GM12892 (cell line): ENCODE measurements at places on chromosomes 1 and 21.

GRCh38 chr1:87370544-87370943 is 41.9 kb downstream of the LMO4 start:
- DNase-seq, result no peak

DNA sequence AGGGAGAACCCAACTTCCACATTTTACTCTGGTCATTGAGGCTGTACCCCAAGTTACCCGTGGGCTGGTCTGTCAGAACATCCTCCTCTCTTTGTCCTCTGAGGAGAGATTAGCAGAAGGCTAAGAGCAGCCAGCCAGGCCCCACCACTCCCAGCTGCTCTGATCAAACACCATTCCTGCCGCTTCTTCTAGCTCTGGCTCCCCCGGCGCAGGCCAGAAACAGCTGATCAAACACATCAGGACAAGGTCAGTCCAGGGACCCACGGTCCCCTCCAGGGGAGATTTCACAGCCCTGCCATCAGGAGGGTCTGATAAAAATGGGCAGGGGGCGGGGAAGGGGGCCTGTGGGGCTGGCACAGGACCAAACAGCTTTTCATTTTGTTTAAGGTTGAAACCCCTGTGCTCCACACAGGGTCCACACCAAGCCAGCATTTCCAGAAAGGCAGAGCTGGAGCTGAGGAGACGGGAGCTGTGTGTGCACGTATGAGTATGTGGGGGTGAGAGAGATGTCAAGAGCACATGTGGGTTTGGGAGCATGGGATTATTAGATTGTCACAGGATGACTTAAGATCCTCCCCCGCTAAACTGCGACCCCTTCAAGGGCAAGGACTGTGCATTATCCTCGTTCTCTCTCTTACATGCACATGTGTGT is 29.9 kb upstream of the EPHA8 start:
- no peak for DNase-seq

- no peak for DNase-seq
Measured at GRCh38 chr1:60655679-60656355, 426.5 kb upstream of the NFIA start.

GRCh38 chr1:183962903-183963302 is 74.6 kb downstream of the COLGALT2 start:
- no peak for DNase-seq

GRCh38 chr1:222734740-222735139 is 2.3 kb upstream of the FAM177B start:
- no peak for DNase-seq

DNA sequence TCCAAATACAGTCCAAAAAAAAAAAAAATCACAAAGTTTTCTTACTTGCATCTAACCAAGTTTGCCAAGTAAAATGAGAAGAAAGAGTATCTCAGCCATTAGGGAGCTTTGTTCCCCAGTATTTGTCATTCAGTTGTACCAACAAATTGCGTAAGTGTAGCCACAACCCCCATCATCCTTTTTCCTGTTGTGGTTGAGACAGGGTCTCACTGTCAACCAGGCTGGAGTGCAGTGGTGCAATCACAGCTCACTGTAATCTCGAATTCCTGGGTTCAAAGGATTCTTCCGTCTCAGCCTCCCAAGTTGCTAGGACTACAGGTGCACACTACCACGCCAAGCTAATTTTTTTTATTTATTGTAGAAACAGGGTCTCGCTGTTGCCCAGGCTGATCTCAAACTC is 9.5 kb downstream of the STX6 start:
- no peak for DNase-seq

- no peak for DNase-seq
Measured at GRCh38 chr21:43193651-43194302, 25.0 kb downstream of the CRYAA start.

GRCh38 chr1:59685666-59686065 is 129.1 kb upstream of the HOOK1 start:
- no peak for DNase-seq

- no peak for DNase-seq
Measured at GRCh38 chr1:42965378-42965777, 6.7 kb upstream of the SLC2A1 start.

DNA sequence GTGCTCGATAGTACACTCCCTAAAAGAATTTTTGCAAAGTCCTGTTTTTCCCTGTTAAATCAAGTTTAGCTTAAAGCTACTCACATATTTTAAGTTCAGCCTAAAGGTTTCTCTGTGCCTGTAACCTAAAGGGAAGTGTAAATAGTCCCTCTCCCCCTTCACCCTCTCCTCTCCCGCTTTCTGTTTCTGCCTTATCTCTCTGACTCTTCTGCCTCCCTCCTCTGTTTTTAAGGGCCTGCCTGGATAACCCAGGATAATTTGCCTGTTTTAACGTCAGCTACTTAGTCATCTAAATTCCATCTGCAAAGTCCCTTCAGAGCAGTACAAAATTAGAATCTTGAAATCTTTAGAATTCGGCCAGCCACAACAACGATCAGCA is 92.6 kb downstream of the NID1 start:
- no peak for DNase-seq

DNA sequence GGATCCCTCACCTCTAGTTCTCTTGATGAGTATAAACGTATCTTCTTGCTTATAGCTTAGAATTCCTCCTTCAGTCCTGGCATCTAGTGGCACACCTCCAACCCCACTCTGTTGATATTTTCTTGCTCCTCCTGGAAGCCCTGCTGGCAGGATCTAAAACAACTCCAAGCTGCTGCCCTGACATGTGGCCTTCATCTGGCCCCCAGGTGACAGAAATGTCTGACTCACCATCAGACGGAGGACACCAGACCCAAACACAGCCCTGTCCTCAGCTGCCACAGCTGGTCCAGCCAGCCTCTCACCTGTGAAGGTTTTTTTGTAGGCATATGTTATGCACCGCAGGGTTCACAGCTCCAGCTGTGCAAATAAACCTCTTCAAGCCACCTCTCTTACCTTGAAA is 53.4 kb downstream of the KRTAP19-8 start:
- no peak for DNase-seq
